ENCODE measurements at places on chromosomes 13 and 19. TPM values are rescaled to one million over a fixed set of nuclear protein-coding genes. Genes with fewer than 3 reads are reported as not detected.

DNA sequence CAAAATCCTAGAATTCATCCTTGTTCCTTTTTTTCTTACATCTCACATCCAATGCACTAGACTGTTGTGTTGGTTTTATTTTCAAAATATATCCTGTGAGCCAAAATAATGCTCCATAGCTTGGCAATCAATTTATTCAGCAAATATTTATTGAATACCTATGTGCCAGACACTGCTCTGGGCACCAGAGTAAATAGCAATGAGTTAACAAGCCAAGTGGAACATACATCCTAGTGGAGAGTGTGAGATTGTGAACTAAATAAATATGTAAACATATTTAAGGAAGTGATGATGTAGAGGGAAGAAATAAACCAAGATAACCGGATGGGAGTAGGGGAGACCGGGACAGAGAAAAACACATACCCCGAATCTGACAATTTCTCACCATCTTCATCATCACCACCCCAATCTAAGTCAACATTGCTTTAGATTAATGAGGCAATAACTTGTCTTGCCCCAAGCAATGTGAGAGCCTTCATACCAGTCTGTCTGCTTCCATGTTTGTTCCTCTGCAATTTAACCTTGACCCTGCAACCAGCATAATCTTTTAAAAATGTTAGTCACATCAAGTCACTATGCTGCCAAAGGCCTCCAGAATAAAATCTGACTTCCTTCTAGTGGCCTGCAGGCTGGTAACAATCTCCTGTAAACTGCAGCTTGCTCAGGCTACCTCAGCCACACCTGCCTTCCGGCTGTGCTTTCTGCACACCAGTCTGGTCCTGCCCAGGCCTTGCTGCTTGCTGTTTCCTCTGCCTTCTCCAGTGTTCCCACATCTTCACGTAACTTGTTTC is 199.2 kb downstream of the DLEU7 start:
- no peak for DNase-seq

GRCh38 chr13:52651897-52652195 is 790 bp upstream of the SUGT1 start:
- no peak for DNase-seq

C19orf18 gene
- total RNA-seq, result 0.37 TPM

FLT3LG gene
- 349 TPM for total RNA-seq

C19orf33 gene
- 0.94 TPM for total RNA-seq

- no peak for DNase-seq
Observed at GRCh38 chr13:103102482-103102881, 36.3 kb upstream of the SLC10A2 start.

GRCh38 chr13:95722241-95722640 is 45.3 kb downstream of the DNAJC3 start:
- no peak for DNase-seq
